Foreskin keratinocyte (primary cell): ENCODE measurements at places on chromosomes 4 and X. TPM values are rescaled to one million over a fixed set of nuclear protein-coding genes. Genes with fewer than 3 reads are reported as not detected.

Gene SRPK3
- 0.03 and 0.04 TPM in 2 replicates for total RNA-seq

Gene CXCR3
- total RNA-seq = not detected in 2 replicates

Gene IL1RAPL1
- total RNA-seq = 0.11 and 0.48 TPM in 2 replicates

Gene CFAP47
- total RNA-seq = not detected in 2 replicates

Gene SPANXB1
- total RNA-seq = not detected in 2 replicates

DNA sequence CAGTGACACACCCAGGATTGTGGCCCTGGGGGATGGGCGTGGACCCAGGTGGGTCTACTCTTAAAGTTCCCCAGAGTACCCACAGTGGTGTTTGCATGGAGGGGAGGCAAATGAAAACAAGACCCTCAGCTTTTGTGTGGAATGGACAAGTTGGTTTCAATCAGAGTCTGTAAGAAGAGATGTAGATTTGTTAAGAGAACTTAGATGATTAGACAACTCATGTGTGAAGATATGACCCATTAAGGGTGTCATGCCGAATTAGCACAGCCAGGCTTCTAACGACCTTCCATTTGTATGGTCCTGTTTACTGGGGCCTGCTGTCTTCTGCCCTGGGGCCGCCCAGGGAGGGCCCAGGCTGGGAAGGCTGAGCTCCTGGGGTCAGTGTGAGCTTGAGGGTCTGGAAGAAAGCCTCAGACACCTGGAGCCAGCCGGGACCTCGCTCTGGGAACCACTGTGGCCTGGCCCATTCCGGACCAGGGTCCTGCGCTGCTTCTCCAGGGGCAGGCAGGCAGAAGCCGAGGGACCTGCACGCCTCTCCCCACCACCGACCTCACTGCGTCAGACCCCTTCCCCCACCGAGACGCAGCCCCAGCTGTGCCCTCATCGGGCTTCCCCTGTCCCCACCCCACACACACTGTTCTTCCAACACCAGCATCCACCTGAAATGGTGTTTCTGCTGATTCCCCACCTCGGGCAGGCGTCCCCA is 20.4 kb downstream of the UVSSA start:
- DNase-seq = no peak

- DNase-seq = no peak
These were observed 136.2 kb downstream of the PALLD start for GRCh38 chr4:168633064-168633463.

DNA sequence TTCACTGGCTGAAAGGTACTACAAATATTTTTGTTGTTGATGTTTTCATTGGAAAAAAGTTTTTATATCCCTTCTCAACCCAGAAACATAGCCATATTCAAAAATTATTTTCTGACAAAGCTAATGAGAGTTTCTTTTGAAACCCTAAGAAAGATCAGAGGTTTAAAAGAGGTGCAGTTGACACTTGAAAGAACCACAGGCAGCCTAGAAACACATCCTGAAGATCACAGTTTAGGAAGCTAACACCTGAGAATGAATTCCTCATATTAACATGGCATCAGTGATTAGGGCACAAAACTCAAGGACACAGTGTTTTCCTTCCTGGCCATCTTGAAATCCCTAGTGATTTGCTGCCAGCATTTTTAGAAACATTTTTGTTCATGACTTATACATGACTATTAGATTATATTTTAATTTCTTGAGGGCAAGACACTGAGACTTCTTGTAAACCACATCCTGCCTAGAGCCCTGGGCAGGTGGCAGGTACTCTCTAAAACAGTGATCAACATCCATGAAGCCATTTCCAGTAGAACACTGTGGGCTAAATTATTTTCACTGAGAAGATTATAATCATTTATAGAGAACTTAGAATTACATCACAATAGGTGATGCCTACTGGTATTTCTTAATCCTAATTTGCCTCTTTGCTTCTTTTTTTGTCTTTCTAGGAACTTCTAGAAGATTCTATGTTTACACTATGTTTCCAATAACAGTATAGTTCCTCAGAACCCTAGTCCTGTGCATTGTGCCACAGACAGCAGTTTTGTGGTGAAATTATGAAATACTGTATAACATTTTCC is 80.0 kb downstream of the ARSJ start:
- DNase-seq = no peak

GRCh38 chr4:151573945-151574344 is 165.0 kb downstream of the FHIP1A start:
- DNase-seq = peak; percentile 82

DNA sequence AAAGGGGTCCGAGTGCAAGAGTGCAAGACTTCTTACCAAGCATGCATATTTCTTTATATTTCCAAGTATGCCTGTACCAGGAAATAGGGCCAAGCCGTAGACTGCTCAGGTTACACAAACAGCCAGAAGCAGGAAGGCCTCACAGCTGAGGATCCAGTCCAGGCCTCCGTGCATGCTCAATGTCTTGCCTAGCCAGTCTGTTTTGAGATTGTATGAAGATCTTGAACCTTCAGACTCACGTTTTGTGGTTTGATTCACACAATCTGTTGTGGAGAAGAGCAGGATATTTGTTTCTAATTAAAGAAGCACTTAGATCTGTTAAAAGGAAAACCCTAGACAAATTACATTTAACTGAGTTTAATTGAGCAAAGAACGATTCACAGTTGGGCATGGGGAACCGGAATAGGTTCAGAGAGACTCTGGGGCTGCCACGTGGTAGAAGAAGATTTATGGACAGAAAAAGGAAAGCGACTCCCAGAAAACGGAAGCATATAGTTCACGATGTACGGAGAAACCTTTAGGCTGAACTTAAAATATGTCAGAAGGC is 1.2 kb downstream of the MGST2 start:
- peak; percentile 60 for DNase-seq

DNA sequence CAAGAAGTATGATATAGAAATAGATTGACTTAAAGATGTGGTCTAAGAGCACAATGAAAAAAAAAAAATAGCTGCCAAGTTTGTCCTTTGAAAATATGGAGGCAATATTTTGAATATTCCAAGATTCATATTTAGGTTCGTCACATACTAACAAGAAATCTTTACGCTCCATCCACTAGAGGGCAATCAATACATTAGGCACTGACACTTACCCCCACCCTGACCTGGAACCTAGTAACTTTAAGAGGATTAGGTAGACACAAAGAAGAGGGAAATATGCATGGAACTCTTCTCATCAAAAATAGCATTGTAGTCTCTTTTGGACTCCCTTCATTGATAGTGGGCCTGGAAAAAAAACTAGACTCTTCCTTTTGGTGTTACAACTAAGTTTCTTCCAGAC is 1108.1 kb downstream of the PCDH19 start:
- no peak for DNase-seq

GRCh38 chr4:148112231-148112982 is 329.8 kb downstream of the NR3C2 start:
- peak; percentile 50 for DNase-seq

- DNase-seq = no peak
These were observed 66.8 kb downstream of the HHIP start for GRCh38 chr4:144712775-144713174.

DNA sequence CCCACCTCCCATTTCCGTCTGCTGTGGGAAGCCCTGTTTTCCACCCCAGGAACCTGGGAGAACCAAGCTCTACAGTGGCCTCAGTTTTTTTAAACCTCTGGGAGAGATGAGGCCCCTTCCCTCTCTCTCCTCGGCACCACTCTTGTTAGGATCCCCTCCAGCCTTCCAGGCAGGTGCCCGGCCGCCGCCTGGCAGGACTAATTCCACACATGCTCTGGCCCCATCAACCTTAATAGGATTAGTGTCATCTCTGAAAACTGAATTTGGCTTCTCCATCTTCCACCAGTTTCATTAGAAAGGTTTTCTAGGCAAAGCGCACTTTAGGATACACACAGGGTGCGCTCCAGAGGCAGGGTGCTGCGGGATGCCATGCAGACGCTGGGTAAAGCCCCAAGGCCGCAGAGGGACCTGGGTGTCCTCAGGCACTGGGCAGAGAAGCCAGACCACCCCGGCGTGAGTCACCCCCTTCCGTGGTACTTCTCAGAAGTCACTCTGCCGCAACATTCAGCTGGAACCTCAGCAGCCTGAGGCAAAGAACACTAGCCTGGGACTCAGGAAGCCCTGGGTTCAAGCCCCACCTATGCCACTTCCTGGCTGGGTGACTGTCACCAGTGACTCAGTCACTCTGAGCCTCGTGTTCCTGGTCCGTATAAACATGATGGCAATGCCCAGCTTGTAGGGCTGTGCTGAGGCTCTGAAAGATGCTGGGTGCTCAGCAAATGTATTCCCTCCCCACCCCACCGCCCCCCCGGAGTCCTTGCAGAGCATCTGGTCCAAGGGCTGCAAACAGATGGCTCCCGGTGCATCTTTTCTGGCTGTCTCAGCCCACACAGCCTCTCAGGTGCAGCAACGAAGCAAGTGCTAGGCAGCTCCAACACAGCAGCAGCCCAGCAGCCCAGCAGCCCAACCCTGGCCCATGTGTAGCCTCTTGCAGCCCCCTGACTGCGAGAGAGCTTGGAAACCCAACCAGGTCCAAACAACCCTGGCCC is 29.1 kb downstream of the PPP2R2C start:
- DNase-seq = no peak

DNA sequence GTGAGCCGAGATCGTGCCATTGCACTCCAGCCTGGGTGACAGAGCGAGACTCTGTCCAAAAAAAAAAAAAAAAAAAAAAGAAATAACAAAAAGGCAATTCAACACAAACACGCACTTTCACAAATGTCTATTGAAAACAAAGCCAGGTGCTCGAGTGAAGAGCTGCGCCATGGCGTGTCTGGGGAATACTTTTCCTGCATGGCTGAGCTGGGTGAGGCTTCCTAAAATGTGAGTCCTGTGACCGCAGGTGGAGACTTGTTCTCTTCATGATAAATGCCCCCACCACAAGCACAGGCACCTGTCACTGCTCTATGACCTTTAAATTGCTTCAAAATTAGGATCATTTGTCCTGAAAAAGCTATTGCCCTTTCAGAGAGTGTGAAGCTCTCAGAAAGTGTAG is 4.0 kb upstream of the ABLIM2 start:
- DNase-seq = peak; percentile 66

DNA sequence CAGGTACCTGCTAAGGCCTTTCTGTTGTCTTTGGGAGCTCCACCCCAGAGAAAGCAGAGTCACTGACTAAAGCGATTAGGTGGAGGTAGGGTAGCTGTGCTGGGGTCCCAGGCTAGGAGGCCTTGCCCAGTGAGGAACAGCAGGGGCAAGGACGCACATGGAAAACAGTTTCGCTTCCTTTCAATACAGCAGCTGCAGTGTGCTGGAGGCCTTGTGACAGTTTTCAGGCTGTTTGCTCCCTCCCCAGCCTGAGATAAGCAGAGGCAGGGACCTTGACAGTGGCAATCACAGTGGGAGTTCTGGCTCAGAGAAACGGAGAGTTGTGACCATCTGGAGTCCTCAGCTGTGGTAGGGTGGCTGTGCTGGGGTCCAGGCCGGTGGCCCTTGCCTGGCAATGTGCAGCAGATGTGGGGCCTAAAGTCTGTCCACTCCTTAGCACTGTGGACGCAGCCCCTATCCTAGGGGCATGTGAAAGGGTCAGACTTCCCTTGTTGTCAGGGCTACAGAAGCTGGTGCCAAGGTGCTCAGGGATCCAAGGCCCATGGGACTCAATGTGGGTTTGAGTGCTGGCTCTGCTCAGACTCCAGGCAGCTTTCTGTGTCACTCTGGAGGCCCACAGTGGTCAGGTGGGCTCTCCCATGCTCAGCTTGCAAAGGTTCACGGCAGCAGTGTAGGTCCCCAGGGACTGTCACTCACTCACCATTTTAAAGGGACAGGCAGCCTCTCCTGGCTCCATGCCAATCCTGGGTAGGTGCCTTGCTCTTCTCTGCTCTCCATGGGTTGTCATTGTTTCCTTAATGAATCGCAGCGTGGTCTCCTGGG is 534.9 kb upstream of the FMR1 start:
- no peak for DNase-seq
